ENCODE measurements at places on chromosomes 2 and 18. TPM values are rescaled to one million over a fixed set of nuclear protein-coding genes. Genes with fewer than 3 reads are reported as not detected.
A peak's percentile ranks its signal among the peaks of the same experiment; 100 is the strongest.

- DNase-seq = no peak
These were observed 1004.1 kb upstream of the NRXN1 start for GRCh38 chr2:52036024-52036423.

DNA sequence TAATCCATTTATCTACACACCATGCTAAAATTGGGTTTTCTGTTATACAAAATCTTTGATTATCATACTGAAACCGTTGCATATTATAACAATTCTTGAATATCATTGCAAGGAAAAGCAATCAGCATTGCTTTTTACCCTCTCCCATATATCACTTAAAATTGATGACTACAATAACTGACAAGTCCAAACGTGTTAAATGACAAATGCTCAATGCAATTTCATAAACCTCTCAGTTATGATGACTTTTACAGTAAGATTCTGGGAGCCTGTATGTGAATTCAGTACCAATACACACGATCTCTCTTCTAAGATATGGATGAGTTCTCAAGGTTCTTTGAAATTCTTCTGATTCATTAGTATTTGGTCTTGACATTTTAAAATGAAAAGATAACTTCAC, 368.5 kb upstream of the TRIB2 start:
- no peak for DNase-seq

- no peak for DNase-seq
These were observed 49.8 kb downstream of the ZC3H15 start for GRCh38 chr2:186535861-186536260.

DNA sequence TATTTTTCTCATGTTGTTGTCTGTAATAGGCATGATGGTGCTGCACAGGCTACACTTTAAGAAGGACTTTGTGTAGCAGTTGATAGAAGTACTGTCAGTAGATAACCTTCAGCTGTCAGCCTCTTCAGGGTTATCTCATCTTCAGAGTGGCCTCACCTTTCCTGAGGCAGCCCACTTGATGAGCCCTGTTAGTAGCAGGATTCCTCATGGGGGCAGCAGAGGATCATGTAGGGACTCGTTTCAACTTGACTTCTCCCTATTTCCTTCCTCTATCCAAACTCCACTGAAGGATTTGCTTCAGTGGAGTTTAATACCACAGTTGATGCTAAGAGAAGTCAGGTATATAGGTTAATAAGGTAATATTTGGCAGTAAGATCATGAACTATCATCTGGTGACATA, 530.3 kb upstream of the FSIP2 start:
- DNase-seq = peak; percentile 5

GRCh38 chr2:109563980-109564550, 49.7 kb downstream of the SEPTIN10 start:
- DNase-seq = no peak

DNA sequence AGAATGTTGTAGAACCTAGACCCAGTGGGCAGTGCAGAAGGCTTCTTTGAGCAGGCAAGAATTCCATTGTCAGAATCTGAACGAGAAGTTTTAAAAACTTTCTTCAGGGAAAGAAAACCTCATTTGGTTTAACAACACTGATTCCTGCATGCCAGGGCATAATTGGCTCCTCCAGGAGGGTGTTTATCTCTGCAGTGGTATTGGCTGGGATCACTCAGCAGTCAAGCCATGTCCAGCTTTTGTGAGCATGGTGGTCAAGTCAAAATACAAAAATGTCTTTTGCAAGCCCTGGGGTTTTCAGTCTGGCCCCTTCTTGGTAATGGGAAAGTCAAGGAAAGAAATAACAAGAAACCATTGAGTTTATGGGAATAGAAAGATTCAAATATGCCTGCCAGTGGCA, 28.3 kb downstream of the FHOD3 start:
- DNase-seq = no peak

DNA sequence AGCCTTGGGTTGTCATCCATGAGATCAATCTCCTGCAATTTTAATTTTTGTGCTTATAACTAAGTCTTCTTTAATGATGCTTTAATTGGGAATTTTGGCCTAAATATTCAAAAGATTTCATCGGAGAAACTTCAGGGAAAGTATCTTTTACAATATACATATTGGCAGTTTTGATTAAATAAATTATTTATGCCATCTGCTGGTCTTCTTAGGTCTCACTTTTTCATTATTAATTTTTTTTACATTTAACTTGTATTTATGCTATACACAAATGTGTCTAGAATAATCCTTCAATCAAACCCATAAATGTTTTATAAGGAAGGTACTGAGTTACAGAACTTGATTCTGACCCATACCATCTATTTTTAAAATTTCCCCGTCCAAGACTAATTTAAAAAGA, 95.1 kb upstream of the XPO1 start:
- DNase-seq = no peak

- no peak for DNase-seq
These were observed 209.7 kb upstream of the KCNJ3 start for GRCh38 chr2:154488801-154489200.

GRCh38 chr2:67108231-67108630, 288.9 kb upstream of the ETAA1 start:
- no peak for DNase-seq

GRCh38 chr2:60216452-60216995, 336.9 kb downstream of the BCL11A start:
- no peak for DNase-seq

GRCh38 chr18:79901665-79902064, 49.8 kb downstream of the SLC66A2 start:
- no peak for DNase-seq

DNA sequence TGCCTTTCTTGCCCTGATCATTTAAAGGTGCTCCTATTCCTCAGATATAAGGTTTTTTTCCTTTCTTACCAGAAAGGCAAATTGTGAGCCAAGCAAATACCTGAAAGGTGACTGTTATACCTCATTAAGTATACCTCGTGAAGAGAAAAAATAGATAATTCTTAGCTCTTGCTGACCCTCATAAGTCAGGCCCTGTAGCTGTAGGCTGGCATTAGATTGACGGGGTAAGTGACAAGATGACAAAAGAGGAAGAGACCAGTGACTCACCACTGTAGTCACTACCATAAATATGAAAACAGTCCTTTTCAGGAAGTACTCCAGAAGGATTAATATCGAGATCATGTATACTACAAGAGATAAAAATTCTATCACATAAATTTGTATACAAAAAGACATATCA, 104.6 kb downstream of the PTPN4 start:
- no peak for DNase-seq

DNA sequence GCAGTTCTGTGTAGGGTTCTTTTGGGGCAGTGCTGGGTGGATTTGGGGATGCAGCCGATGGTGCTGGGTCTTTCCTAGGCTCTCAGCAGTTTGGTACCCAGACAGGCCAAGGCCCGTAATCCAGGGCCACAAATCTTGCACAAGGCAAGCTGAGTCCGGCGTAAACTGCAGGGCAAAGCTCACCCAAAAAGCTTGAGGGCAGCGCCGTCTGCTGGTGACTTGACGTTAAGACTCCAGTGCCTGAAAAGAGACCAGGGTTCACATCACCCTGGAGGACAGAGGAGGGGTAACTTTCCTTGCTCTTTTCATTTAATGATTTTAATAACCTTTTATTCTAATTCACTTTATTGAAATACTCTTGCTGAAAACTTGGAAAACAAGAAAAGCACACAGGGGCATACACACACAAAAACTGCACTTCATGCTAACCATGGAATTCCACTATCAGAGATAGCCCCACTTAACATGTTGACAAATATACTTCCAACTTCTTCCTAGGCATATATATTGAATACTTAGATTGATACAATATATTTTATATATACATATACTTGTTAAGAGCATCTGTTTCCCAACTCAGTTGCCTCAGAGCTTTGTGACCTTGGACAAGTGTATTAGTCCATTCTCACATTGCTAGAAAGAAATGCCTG, 38.9 kb downstream of the CNGA3 start:
- peak; percentile 88 for DNase-seq

GRCh38 chr2:204177977-204178522, 241.5 kb downstream of the ICOS start:
- DNase-seq = peak; percentile 85

DNA sequence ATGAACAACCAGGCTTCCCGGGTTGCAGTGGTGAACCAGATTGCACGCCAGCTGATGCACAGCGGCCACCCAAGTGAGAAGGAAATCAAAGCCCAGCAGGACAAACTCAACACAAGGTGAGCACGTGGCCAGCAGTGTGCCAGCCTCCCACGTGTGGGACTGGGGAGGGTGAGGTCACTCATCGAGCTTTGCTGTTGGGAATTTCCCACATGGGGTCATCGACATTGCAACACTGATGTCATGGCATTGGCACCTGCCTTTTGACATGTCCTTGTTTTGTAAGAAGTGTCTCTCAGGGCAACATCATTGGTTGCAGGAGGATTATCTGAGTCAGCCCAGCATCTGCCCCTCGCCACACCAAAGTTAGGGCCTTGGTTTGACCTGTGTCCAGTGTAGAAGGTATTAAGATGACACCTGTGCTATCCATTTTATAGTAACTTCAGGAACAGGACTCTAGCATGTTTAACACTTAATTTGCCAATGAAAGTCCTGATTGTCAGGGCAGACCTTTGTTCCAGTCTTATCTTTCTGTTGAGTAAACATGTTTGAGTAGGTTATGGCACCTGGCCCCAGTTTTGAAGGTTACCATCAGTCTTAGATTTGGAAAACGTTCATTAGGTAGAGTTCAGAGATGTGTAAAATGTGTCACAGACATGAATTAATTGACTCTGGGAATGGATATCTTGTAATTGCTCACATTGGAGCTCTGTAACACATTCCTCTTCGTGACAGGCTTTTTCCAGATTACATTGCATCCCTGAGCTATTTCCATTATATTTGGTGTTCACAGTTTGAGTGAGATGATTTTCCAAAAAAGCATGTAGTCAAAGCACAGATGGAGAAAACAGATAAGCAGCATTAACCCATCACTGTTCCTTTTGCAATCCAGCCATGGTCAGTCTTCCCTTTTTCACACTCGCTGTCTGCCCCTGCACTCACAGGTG, 93.3 kb upstream of the EML6 start:
- peak; percentile 66 for DNase-seq

GRCh38 chr2:10322481-10322880, 19.8 kb downstream of the HPCAL1 start:
- no peak for DNase-seq

- no peak for DNase-seq
These were observed 8.1 kb downstream of the METTL21A start for GRCh38 chr2:207617011-207617671.

DNA sequence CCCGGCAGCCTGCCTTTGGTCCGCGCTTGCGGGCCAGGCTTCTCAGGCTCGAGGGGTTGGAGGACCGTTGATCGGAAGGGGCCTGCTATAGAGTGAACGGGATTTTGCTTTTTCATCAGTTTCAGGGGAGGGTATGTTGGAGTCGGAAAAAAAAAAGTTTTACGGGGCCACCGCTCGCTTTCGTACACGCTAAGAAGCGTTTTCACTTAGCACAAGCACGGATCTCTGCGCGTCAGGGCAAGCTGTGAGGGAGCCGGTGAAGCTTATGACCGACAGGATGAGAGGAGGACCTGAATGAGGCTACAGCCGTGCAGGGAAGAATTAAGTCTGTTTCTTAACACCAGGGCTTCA, 443 bp downstream of the CPSF3 start:
- DNase-seq = peak; percentile 51

DNA sequence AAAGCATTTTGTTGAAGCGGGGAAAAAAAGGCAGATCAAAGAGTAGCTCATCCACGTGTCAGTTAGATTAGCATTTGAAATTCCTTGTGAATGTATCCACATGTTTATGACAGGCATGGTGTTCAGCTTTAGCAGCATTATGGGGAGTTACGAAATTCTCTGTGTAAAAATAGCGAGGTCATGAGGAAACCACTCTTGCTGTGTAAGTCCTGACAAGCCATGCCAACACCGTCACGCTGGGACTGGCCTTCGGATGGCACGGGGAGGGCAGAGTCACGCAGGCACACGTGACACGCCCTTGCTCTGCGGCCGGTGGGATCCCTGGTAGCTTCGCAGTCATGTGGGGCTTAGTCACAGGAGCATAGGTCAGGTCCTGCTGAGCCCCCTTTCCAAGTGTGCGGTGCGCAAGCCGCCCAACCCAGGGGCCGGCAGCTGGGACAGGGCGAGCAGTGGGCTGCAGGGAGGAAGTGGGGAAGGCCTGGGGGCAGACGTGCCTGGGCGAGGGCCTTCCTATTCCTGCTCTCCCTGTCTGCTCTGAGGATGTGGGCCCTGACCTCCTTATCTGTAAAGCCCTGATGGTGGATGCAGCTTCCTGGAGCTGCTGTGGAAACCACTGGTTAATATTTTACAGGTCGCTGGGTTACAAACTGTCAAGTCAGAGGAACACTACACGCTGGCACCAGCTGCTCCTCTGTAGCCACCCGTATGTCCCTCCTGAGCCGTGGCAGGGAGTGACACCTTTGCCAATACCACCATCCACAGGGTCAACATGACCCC, 18.0 kb downstream of the MBP start:
- DNase-seq = peak; percentile 52

DNA sequence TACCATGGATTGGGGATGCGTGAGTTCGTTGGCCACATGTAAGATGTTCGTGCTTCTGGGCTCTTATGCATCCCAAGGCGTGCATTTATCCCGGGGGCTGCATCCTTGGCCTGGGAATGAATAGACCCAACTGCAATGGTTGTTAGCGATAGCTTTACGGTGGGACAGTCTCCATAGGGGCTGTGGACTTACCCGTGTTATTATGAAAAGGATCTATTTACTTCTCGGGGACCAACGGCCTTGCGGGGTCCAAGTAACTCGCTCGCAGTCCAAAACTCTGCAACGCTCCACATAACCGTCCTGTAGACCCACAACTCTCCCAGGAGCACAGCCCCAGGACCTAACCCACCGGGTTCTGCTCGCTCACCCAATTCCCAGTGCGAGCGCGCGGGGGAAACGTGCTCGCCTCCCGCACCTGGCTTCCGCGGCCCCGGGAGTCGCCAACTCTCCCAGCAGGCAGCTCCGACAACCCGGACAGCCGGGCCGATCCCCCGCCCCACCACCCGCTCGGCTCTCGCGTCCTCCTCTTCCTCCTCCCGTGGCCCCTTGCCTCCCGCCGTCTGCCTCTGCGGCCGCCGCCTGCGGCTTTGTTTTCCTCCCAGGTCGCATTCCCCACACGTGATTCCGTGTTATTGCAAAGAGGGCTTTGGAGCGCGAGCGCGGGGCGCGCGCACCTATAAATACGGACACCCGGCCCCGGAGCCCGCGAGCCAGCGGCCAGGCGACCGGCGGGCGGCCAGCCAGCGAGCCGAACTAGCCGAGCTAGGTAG, at the start of gene CABLES1:
TSS of gene CABLES1 (plus strand) at position 706 of the 770 bp plus-strand sequence. CDS start 278 bp downstream, outside the sequence.
- DNase-seq = no peak

The CLHC1 gene
- total RNA-seq = 4.0 TPM

The PIEZO2 gene
- total RNA-seq = not detected

The APCDD1 gene
- total RNA-seq = not detected

The SP9 gene
- not detected for total RNA-seq

The PLEKHH2 gene
- total RNA-seq = 2.2 TPM

The EMX1 gene
- not detected for total RNA-seq

The CDH20 gene
- 0.05 TPM for total RNA-seq

The FEV gene
- total RNA-seq = not detected

The LGALSL gene
- total RNA-seq = 2.2 TPM

The MARCO gene
- not detected for total RNA-seq

The CFAP65 gene
- not detected for total RNA-seq

The LYPD1 gene
- not detected for total RNA-seq

The MAL gene
- 43.3 TPM for total RNA-seq

The NFE2L2 gene
- total RNA-seq = 56.6 TPM

The FAM237A gene
- not detected for total RNA-seq
